ENCODE measurements at places on chromosomes 4 and X.

DNA sequence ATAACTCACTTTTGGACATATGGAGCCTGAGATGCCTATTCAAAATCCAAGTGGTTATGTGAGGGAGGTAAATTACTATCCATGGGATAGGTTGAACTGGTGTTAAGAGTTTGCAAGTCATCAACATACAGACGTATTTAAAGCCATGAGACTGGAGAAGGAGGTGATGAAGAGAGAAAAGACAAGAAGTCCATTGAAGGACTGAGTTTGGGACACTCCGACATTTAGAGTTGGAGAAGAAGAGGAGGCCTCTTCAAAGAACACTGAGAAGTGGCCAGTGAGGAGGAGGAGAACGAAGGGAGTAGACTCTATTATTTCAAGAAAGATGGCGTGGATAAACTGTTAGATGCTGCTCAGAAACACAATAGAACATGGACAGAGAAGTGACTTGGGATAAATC is at the start of gene CNGA2:
TSS of gene CNGA2 (plus strand) at position 301 of the 400 bp plus-strand sequence. CDS start 3,738 bp downstream, outside the sequence.
- DNase-seq = no peak

- DNase-seq = no peak
These were observed 302.9 kb downstream of the ARHGAP10 start for GRCh38 chr4:148034813-148035212.

GRCh38 chrX:115266300-115266699 is 23.2 kb upstream of the LUZP4 start:
- no peak for DNase-seq

- DNase-seq = no peak
These were observed 14.9 kb downstream of the SNX12 start for GRCh38 chrX:71053217-71053621.

- no peak for DNase-seq
These were observed 25.8 kb downstream of the FGD1 start for GRCh38 chrX:54470054-54470760.

GRCh38 chrX:14963447-14964236 is 90.4 kb downstream of the MOSPD2 start:
- DNase-seq = no peak

GRCh38 chr4:39146211-39146610 is 36.1 kb upstream of the WDR19 start:
- DNase-seq = no peak
